RWPE2 (cell line): ENCODE measurements at places on chromosomes 1 and 21.

- DNase-seq: no peak
Observed at GRCh38 chr1:116131866-116132605, 20.8 kb downstream of the MAB21L3 start.

- no peak for DNase-seq
Observed at GRCh38 chr1:206933333-206933945, 11.7 kb upstream of the FCMR start.

- no peak for DNase-seq
Observed at GRCh38 chr1:54396261-54396933, 9.8 kb downstream of the SSBP3 start.

GRCh38 chr1:100810360-100810759, 84.3 kb downstream of the EXTL2 start:
- no peak for DNase-seq

GRCh38 chr1:233261206-233261605, 34.3 kb downstream of the PCNX2 start:
- no peak for DNase-seq

DNA sequence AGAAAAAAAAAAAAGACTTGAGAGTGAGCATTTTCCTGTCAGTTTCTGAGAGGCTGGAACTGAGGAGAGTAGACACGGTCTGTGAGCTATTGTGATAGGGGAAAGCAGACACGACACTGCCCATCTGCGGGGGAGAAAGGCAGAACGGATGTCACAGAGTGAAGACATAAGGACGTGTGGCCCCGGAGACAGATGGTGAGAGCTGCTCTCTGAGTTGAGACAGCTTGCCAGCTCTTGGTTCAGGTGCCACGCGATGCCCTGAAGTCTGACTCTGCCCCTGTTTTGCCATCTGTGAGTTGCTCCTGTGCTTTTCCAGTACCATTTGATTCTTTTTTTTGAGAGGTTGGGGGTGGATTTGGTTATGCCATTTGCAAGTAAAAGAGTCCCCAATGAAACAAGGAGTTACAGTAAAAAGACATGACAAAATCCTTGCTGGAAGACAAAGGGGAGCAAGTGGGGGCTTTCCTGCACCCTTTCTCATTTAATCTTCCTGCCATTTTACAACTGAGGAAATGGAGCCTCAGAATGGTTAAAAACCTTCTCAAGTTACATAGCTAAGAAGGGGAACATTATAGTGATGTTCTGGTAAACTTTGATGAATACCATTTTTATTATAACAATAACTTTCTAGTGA, 128.9 kb upstream of the DNAH14 start:
- DNase-seq: no peak

- DNase-seq: no peak
Observed at GRCh38 chr1:25760122-25760719, 39.8 kb upstream of the SELENON start.

DNA sequence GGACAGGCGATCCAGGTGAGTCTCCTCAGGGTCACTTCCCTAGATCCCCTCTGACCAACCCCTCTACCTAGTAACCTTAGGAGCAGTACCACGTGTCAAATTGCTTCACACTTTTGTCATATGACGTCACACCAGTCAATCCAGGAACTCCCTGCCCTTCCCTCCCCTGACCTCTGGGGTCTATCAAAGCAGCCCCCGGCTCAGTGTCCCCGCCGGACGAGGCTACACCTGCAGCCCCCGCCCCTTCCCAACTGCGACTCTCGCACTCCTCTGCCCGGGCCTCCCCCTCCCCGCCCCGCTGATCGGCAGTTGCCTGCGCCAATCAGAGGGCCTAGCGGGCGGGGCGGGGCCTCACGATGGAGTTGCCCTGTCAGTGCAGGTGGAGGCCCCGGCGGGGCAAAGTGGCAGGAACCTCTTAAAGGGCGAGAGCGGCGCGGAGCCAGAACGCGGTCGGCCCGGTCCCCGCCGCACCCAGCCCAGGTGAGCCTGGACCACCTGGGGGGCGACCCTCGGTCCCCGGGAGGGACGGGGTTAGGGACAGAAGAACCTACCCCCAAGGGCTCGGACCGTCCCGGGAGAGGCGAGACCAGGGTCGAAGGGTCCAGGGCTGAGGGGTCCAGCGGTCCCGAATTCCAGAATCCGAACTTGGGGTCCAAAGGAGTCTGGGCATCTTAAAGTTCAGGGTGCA, 27.5 kb upstream of the EPB41 start:
- peak; percentile 86 for DNase-seq

- no peak for DNase-seq
Observed at GRCh38 chr1:44405798-44406736, 1.0 kb downstream of the RNF220 start.

DNA sequence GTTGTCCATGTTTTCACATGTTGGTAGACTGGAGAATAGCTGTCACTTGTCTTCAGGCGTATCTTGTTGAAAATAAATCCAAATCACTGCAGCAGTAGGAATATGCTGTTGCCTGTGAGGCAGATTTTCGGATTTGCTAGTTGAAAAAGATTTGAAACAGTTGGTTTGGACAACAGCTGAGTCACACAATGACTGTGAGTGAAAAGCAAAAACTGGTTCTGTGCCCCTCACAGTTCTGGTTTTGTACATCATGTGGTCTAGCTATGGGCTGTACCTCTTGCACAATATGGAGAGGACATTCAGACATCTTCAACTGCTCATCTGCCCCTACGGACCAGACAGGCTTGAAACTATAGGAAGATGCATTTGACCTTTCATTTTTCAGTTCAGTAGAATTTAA, 1.8 kb downstream of the ARF1 start:
- no peak for DNase-seq

GRCh38 chr1:85344256-85344694, 67.8 kb upstream of the BCL10 start:
- DNase-seq: no peak

DNA sequence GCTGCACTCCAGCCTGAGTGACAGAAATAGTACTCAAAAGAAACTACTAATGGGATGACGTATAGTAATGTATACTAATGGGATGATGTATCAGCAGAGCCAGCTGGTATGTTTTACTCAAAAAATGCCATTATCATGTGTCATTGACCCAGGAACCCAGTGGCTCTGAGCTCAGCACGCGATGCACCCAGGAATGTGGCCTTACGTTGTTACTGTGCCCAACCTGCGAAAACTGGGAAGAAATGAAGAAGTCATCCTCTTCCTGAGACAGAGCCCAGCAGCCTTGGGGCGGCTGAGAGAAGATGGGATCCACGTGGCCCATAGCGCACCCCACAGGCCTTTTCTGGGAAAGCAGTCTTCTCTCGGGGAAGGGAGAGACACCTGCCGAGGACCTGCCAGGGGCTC, 8.8 kb downstream of the UBE2J2 start:
- DNase-seq: peak; percentile 83

DNA sequence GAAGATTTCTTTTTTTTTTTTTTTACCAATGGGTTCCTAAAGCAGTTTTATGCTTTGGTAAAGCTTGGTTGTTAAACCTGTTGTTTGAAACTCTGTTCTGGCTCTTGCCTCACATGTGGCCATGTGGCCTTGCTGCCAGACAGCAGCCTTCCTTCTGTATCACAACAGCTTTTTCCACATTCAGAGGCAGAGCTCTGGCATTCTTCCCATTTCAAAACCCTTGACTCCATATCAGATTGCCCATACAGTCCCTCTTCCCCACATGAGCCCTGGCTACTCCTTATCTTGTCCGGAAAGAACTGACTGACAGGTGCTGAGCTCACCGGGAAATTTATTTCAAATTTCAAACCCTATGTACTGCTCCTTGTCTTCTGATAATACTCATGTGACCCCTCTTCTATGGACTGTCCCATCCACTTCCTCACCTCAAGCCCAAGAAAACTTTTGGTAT, 38.5 kb upstream of the LAX1 start:
- DNase-seq: no peak

GRCh38 chr1:223474804-223475203, 81.6 kb downstream of the CCDC185 start:
- no peak for DNase-seq
